ENCODE measurements at places on chromosomes 6 and 20.

- no peak for DNase-seq
These were observed 71.9 kb upstream of the MLN start for GRCh38 chr6:33875696-33876095.

- peak; percentile 95 for DNase-seq
These were observed 39.9 kb downstream of the SLC52A3 start for GRCh38 chr20:728256-728944.

GRCh38 chr6:148398244-148398643 is 55.6 kb downstream of the SASH1 start:
- DNase-seq: no peak

GRCh38 chr6:4180652-4181255 is 45.4 kb upstream of the ECI2 start:
- no peak for DNase-seq

- no peak for DNase-seq
These were observed 24.6 kb downstream of the MANBAL start for GRCh38 chr20:37314099-37314498.

GRCh38 chr6:111803371-111803770 is 69.9 kb downstream of the FYN start:
- no peak for DNase-seq

DNA sequence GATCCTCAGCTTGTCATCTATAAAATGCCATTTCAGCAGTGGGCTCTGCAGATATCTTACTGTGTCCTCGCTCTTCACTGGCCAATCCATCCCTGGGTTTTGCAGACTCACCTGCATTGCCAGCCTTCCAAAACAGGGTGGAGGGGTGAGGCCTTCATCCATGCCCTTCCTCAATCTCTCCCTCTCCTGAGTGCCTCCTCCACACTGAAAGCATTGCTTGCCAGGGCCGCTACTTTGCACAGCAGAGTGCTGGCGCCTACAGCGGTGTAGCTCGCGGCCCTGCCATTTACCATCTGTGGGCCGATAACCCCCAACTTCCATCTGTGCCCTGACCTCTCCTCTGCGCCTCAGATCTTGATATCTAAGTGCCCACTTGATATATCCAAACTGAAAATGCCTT is 29.4 kb downstream of the TM9SF4 start:
- no peak for DNase-seq
